ENCODE measurements at places on chromosomes 12 and 14.

- DNase-seq: no peak
These were observed 176.5 kb downstream of the CEP128 start for GRCh38 chr14:80764921-80765507.

GRCh38 chr14:32513571-32514009, 184.5 kb downstream of the AKAP6 start:
- no peak for DNase-seq

GRCh38 chr14:54785136-54785777, 117.4 kb downstream of the GCH1 start:
- no peak for DNase-seq

GRCh38 chr14:92988786-92989755, 66.1 kb downstream of the CHGA start:
- DNase-seq: no peak

- DNase-seq: no peak
These were observed 10.1 kb upstream of the JDP2 start for GRCh38 chr14:75417674-75418073.

DNA sequence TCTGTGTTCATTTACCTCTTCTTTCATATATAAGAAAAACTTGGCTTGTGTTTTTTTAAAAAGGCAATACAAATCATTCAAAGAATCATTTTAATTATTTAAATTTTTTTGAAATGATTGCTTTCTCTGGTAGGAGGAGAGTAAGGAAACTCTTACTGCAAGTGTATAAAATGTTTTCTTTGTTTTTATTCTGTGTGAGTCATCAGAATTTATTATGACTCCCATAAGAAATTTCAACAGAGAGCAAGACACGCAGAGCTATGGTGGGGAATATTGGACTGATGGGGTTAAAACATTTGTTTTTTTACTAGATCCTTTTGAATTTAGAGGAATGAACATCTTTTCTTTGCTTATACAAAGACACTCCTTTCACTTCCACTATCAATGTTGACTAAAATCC, 119.1 kb upstream of the ATXN7L3B start:
- no peak for DNase-seq

GRCh38 chr12:76520348-76520747, 39.2 kb downstream of the OSBPL8 start:
- DNase-seq: no peak

- DNase-seq: no peak
These were observed 19.0 kb upstream of the CLEC4E start for GRCh38 chr12:8559676-8560075.

DNA sequence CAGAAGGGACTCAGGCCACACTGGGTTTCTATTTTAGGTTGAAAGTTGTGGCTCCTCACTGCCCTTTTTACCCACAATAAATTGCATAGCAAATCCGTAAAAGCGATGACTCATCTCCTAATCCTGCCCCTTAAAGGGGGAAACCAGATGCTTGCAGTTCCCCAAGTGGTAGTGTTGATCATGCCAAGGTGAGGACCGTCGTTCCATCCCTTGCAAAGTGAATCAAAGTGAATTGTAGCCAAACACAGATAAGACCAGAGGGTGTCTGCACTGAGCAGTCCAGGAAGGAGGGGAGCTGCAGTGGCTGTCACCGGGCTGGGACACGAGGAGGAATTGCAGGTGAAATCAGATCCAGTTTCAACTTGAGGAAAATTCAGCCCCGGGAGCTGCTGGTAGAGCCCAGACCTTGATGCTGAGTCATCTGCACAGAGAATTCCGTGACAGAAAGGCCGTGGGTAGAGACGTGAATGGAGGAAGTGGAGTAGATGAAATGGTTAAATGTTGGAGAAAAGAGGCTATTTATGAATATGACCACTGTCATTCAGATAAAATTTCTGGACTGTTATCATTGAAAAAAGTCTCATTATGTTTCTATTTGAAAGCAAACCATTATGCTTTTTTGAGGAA, 44.2 kb upstream of the MMP17 start:
- peak; percentile 72 for DNase-seq

GRCh38 chr12:24561882-24562770, 386.8 kb downstream of the BCAT1 start:
- DNase-seq: peak; percentile 87

GRCh38 chr14:96055753-96056508, 16.8 kb downstream of the C14orf132 start:
- no peak for DNase-seq

DNA sequence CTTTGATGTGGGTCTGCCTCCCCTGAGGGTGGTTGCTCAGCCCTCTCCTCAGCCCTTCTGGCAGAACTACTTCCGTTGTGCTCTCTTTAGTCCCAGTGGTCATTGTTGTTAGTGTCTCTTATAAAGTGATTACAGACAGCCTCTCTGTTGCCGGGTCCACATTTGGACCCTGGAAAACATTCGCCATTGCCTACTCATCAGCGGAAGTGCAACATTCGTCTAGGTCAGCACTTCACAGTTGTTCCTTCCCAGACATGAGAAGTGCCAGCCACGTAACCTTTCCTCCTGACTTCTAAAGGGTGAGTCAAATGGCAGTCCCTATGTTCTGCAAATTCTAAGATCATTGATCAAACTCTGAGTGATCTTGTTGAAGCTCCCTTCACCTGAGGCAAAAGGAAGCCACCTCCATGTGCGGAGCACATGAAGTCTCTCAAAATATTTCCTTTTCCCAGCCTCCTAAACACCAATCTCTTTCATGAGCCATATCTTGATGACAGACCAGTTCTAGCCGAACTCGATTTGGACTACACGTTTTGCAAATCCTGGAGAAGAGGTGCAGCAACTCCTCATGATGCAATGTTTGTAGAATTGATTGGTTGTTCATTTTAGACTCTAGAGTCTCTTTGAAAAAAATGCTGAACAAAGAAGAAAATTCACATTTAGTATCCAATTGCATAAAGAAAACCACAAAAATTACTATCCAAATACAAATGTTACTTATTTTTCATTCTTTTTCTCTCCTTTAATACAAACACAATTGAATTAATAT, 163.8 kb downstream of the RPL10L start:
- DNase-seq: no peak

GRCh38 chr12:108360487-108360886, 21.4 kb upstream of the CMKLR1 start:
- DNase-seq: no peak

DNA sequence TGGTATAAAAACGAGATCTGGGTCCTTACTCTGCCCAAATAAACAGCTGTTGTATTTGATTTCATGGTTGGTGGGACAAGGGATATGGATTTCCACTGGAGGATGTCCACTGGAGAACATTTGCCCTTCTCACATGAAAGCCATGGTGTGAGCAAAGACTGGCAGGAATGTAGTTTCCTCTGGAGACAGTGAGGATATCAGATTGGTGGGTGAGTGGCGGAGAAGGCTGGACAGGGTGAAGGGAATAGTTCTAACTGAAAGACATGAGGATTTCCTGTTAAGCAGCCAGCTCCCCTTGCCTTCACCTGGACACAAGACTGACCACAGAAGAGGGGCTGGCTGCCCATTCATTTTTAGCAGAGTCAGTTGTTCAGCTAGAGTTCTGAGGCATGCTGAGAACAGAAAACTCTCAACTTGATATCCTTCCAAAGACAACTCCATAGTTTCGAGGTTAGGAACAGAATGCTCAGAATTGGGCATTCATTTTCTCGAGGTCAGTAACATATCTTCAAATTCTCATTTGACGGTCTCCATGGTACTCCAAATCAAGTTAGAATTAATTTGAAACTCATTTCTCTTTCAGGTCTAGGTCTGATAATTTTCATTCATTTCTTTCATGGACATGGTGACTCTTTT, 365.7 kb downstream of the LRIG3 start:
- DNase-seq: no peak

GRCh38 chr12:79233341-79233781, 368.8 kb downstream of the SYT1 start:
- DNase-seq: no peak

DNA sequence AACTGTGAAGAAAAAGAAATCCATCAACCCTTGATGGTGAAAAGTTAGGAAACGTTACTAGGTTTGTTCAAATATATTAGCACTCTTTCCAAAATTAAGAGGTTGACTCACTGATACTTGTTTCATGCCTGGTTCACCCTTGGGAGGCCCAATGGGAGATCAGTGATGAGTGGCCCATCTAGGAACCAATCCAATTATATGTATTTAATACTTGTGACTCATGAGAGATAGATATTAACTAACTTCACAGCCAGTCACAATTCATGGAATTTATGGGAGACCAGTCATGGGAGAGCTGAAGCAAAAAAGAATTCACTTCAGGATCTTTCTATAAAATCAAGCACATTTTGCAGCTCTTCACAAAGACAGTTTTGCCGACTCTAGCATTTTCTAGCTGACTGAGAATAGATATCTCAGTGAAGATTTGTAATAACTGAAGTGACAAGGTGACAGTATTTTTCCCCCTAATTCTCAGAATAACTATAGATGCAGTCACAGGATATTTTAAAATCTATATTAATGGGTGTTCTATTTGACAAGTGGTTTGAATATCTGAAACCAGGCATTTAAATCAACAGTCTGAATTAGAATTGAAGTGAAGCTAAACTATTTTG, 230.2 kb downstream of the EPS8 start:
- no peak for DNase-seq

- DNase-seq: no peak
These were observed 32.9 kb downstream of the RAB21 start for GRCh38 chr12:71787580-71787979.

DNA sequence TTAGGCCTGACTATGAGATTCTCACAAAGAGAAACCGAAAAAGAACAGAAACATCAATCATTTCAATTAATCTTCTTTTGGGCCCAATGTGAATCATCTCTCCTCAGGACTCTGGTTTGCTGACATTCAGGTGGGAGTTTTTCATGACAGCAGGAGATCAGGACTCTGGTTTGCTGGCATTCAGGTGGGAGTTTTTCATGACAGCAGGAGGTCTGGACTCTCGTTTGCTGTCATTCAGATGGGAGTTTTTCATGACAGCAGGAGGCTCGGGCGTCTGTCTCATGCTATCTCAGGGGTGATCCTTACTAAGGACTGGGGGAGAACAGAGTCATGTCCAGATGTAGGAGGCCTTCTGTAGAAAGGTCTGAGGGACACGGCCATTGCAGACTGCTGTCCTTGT, 40.1 kb upstream of the PARP11 start:
- DNase-seq: no peak

DNA sequence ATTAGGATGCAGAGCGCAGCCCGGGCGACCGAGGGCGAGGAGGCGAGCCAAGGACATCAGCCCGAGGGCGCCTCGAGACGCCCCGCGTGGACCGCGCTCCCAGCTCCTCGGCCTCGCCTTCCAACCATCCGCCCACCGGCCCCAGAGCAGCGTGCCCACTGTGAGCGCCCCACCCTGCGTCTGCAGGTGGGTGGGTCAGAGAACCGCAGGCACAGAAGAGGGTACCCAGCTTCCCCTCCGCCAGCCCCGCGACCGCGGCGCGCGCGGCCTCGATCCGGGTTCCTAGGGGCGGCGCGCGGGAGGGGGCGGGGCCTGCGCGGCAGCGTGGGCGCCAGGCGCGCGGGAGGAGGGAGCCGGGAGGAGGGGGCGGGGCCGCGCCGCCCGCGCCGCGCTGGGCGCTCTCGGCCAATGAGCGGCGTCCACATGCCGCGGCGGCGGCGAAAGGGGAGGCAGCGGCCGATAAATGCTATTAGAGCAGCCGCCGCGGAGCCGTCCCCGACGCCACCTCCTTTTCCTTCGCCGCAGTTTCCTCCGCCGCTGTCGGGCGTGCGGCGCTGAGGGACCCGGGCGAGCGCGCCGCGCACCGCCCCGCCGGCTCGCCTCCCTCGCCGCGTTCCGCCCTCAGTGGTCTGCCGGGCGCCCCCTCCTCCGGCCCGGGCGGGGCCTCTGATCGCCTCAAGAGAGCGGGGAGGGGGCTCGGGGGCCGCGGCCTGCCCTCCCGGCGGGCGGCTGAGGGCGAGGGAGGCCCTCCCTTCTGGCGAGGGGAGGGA, at the start of gene ATP2A2:
ATP2A2 (plus strand) TSS at position 469 of the 770 bp plus-strand sequence. CDS start 543 bp downstream, outside the sequence.
- peak; percentile 87 for DNase-seq

- peak; percentile 85 for DNase-seq
These were observed 17.0 kb downstream of the RHOF start for GRCh38 chr12:121776190-121777098.

DNA sequence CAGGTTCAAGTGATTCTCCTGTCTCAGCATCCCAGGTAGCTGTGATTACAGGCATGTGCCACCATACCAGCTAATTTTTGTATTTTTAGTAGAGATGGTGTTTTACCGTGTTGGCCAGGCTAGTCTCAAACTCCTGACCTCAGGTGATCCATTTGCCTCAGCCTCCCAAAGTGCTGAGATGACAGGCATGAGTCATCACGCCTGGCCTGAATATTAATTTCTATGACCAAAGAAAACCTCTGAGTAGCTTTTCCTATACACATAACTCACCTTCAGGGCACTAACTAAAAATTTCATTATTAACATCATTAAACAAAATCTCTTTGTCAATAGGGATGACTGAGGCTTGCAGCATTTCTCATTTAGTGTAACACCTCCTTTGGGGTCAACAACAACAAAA, 259.6 kb upstream of the KRR1 start:
- no peak for DNase-seq

GRCh38 chr14:54116198-54116885, 159.7 kb upstream of the BMP4 start:
- no peak for DNase-seq

- no peak for DNase-seq
These were observed 1.4 kb downstream of the GPR68 start for GRCh38 chr14:91243074-91243471.

- no peak for DNase-seq
These were observed 2.3 kb downstream of the COCH start for GRCh38 chr14:30876692-30877091.

DNA sequence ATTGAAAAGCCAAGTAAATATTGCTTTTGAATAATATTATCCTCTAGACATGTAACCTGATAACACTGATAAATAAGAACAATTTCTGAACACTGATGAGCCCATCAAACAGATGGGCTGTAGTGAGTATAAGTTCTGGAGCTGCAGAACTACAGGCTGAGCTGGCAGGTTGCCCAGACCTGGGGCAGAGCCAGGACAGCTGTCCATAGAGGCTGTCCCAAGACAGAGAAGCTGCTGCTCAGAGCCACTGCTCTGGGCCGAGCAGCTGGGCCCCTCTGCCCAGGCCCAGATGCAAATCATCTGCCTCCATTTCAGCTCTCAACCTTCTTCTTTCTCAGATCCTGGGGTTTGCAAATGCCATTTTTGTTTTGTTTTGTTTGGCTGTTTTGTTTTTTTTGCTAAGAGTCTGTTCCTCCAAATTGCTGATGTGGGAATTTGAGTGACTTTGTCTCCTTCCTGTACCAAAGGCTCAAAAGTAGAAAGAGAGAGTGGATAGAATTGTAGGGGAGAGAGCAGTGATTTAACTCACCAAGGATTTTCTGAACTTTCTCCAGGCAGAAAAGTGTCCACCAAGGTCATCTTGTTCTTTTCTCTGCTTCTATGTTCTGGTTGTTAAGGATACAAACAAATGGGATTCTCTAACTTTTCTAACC, 4.0 kb upstream of the TESPA1 start:
- no peak for DNase-seq

GRCh38 chr14:75471059-75471458, 43.2 kb downstream of the JDP2 start:
- DNase-seq: no peak

DNA sequence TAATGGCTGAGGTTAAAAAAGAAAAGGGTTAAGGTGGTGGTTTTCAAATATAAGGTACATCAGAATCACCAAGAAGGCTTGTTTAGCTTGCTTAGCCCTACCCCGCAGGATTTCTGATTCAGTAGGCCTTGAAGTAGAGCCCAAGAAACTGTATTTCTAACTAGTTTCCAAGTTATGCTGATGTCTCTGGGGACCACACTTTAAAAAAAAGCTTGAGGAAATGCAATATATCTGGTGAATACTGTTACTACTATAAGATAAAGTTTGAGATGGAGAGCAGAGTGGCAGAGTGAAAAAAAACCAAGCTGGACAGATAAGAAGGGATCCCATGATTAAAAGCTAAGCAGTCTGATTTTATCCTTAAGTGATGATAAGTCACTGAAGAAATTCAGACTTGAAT, 18.3 kb upstream of the GXYLT1 start:
- DNase-seq: no peak

Data from H9 (cell line).